Stimulated activated CD4-positive, alpha-beta T cell treated with anti-CD3 and anti-CD28 coated beads, TNF-alpha, amount 100 ng/mL, for 24 hours (primary cell): ENCODE measurements at places on chromosomes 5 and 9.

DNA sequence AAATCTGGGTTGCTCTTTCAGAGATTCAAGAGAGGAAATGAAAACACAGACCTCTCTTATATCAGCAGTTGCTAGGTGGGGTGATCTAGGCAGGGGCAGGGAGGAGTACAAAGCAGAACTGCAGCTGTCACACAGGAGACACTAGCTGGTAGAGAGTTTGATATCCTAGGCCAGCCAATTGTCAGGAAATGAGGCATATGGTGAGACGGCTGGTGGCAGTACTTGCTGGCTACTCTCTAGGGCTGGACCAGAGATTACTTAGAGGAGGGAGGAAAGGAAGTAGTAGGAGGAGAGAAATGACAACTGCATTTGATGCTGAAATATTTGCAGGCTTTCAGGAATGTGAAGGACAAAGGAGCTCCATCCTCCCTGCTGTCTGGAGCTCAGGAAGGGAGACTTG is 113.8 kb downstream of the TRIM32 start:
- DNase-seq = no peak

DNA sequence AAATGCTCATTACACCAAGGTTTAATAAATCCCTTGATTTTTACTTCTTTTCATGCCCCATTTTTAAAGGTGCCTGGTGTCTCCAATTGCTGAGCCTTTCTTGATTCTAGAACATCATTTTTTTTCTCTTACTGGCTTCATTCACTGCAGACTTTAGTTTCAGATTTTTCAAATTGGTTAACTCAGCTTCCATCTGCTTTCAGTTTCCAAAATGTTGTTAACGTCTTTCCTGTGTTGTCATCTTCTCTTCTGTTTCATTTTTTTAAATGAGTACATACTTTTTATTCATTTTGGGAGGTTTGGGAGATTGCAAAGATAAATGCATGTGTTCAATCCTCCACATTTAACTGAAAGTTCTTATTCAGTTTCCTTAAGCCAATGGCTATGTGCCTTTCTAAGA is 126.4 kb upstream of the CCNG1 start:
- no peak for DNase-seq

- no peak for DNase-seq
Observed at GRCh38 chr5:172541773-172542136, 87.4 kb upstream of the SH3PXD2B start.

DNA sequence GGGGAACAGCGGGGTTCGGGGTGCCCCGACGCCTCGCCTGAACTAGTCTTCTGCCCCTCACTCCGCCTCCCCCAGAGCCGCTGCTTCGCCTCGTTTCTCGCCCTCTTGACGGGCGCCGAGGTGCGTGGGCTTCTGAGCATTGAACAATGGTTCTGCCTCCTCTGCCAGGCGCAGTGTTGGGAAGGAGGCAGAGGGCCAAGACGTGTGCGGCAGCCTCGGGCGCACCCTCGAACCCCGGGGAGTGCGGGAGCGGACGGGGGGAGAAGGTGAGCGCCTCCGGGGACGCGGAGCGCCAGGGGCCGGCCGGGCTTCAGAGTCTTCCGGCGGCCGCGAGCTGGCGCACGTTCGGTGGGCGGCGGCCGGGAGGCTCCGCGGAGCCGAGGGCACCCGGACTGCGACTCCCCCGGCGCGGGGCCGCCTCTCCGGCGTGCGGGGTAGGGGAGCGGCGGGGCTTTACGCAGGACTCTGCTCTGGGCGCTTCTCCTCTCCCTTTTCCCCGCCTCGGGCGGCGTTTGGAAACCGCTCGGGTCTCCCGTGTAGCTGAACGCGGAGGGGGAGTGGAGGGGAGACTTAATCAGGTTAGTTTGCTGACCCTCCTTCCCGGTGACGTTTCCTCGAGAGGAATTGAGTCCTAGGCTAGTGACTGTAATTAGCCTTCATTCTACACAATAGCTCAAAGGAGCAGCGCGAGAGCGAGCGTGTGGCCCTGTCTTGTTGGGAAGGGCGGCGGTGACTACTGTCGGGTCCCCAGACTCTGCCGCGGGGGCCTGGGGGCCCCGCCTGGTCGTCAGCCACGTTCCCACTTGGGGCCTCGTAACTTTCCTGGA is 1.1 kb downstream of the VLDLR start:
- no peak for DNase-seq

GRCh38 chr9:89923961-89924504 is 319.2 kb downstream of the GADD45G start:
- DNase-seq = peak; percentile 72

DNA sequence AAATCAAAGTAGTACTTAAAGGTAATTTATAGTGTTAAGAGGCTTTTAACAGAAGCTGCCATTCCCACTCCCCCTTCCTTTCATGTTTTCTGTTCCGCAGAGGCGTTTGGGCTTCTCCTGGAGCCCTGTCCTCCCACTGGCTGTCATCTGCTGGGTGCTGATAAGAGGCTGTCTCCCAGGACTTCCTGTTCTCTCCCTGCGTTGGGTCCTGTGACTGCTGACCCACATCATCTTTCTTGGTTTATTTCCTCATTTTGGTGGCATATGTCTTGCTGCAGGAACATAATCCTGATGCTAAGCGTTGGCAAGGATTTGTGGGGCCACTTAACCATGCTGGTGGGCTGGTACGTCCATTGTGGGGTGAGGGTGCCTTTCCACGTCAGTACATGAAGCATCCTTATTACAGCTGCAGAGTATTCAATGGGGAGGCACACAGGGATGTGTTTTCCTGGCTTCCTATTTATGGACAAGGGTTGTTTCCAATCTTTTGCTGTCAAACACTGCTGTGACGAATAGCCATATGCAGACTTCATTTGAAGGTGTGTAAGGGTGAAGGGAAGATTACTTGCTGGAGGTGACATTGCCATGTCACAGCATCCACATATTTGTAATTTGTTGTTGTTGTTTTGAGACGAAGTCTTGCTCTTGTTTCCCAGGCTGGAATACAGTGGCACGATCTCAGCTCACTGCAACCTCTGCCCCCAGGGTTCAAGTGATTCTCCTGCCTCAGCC is 22.3 kb upstream of the RNF130 start:
- no peak for DNase-seq

DNA sequence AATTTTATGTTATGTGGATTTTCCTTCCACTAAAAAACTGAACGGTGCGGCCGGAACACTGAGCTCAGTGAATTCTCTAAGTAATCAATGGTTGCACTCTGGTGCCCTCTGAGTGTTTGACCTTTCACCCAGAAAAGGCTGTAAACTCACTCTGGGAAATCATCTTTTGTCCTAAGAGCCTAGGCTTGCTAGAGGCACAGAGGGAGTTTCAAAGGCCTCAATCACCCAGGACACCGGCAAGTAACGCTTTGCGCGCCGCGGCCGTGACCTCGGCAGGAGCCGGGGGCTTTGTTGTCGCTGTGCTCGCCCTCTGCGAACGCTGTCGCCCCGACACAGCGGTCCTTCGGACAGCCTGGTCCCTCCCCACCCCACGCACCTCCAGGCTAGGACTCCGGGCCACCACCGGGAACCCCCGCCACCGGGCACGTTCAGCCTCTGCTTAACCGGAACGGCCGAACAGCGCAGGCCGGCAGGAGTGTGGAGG is 703 bp downstream of the ISCA1 start:
- no peak for DNase-seq

GRCh38 chr9:137781906-137782585 is 95.5 kb upstream of the CACNA1B start:
- no peak for DNase-seq

DNA sequence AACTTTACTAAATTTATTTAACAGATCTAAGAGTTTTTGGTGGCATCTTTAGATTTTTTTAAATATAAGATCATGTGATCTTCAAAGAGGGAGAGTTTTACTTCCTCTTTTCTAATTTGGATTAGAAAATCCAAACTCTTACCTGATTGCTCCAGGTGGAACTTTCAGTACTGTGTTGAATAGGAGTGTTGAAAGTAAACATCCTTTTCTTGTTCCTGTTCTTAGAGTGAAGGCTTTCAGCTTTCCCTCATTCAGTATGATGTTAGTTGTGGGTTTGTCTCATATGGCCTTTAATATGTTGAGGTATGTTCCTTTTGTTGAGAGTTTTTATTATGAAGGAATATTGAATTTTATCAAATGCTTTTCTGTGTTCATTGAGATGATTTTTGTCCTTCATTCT is 650.0 kb upstream of the SGCD start:
- no peak for DNase-seq

DNA sequence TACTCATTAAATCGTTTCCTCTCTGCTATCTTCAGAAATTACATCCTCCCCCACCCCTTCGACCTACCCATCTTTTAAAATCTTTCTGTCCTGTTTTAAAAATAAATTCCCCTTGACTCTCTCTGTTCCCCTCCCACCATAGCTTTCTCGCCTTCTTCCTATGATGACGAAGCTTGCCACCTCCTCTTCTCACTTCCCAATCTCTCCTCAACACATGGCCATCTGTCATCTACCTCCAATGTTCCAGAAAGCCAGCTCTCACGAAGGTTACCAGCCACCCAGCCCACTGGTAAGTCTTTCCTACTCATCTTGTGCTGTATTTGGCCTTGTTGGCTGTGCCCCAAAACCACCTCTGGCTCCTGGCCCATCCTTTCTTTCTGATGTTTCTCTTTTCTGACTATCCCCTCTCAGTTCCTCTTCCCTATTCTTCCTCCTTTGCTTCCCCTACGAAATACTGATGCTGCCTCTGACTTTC is 346.3 kb downstream of the ENC1 start:
- no peak for DNase-seq

DNA sequence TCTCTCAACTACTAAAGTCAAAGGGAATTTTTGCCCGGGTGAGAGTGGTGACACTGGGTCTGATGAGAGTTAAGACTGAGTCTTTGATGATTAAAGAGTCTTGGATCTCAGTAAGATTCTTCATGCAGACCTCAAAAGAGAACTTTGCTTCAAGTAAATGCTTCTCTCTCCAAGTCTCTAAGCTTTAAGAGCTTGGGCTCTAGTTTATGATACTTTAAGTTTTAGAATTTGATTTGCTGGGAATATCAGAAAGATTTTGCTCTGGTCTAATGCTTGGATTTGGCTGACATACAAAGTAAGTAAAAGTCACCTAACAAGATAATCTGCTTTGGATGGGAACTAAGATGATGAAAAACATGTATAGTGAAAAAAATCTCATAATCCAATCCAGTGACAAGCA is 566.3 kb downstream of the MAT2B start:
- no peak for DNase-seq

GRCh38 chr9:3721096-3721495 is 195.3 kb upstream of the RFX3 start:
- DNase-seq = no peak

DNA sequence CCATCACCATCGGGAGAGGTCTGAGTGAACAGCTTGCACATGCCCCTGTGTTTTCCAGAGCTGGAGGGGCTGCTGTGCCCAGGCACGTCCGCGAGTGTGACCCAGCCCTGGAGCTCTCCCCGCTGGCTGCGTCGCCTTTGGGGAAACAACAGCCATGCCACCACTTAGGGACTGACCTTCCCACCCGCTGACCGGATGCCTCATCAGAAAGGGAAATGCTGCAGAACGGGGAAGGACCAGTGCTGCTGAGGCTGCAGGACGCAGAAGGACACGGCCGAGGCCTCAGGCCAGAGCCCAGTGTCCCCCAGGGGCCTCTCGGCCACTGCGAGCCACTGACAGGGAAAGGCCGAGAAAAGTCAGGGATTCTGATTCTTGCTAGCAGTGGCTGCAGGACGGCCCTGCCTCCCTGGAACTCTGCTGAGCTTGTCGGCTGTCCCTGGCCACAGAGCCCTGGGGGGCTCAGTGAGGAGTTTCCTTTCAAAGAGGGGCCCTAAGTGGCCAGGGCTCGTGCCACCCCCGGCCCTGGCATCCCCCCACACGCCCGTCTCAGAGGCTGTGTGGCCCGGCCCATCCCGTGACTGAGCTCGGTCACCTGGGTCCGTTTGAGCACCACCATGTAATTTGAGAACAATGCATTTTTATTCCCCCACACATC is 130.8 kb downstream of the ZNF354C start:
- DNase-seq = no peak

DNA sequence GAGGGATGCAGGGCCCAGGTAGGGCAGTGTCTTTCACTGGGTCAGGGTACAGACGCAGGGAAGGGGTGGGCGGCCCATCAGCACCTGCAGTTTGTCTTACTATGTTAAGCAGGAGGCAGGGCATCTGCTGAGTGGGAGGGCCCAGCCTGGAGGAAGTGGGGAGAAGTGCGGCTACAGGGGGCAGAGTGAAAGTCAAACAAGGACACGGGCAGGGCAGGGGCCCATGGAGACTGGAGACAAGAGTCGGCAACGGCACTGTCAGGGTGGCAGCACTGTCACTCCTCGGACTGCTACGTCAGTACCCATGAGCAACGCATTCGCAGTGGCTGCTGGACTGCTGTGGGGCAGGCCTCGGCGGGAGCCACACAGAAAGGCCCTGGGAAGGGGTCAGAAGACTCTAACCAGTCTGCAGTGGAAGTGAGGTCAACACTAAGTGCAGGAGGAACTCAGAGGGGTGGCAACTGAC is 19.7 kb downstream of the CAMSAP1 start:
- no peak for DNase-seq

DNA sequence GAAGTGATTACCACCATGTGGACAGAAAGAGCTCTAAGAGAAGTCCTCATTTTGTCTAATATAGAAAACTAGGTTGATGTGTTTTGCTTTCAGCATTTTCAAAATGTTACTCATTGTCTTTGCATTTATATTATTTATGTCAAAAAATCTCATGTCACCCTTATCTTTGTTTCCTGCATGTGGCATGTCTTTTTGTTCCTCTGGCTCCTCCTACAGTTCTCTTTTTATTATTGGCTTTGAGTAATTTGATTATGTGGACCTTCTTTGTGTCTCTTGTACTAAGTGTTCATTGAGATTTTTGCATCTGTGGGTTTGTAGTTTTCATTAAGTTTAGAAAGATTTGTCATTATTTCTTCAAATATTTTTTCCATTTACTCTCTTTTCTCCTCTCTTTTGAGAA is 58.8 kb downstream of the GNG10 start:
- DNase-seq = no peak
